HuH-7.5 (cell line): ENCODE measurements at places on chromosomes 12 and 14.

GRCh38 chr12:19095756-19096480 is 33.6 kb upstream of the PLEKHA5 start:
- no peak for DNase-seq

- no peak for DNase-seq
These were observed 190.4 kb upstream of the FAR2 start for GRCh38 chr12:28958553-28959195.

GRCh38 chr12:4472046-4472445 is 26.4 kb upstream of the FGF6 start:
- no peak for DNase-seq

GRCh38 chr12:97681612-97682504 is 219.3 kb downstream of the RMST start:
- DNase-seq, result no peak

GRCh38 chr12:67410667-67411067 is 141.5 kb downstream of the CAND1 start:
- DNase-seq, result no peak

- peak; percentile 78 for DNase-seq
These were observed 34.5 kb downstream of the VDR start for GRCh38 chr12:47870175-47870781.

GRCh38 chr14:85233756-85234155 is 296.2 kb upstream of the FLRT2 start:
- DNase-seq, result no peak
